Activated CD4-positive, alpha-beta T cell treated with anti-CD3 and anti-CD28 coated beads, Interleukin-2, amount 10 ng/mL, durations not matched to agents 7 days and 5 days (primary cell): ENCODE measurements at places on chromosomes 1 and 21.
A peak's percentile ranks its signal among the peaks of the same experiment; 100 is the strongest.

- no peak for DNase-seq
Observed at GRCh38 chr1:68198752-68199151, 33.6 kb downstream of the WLS start.

DNA sequence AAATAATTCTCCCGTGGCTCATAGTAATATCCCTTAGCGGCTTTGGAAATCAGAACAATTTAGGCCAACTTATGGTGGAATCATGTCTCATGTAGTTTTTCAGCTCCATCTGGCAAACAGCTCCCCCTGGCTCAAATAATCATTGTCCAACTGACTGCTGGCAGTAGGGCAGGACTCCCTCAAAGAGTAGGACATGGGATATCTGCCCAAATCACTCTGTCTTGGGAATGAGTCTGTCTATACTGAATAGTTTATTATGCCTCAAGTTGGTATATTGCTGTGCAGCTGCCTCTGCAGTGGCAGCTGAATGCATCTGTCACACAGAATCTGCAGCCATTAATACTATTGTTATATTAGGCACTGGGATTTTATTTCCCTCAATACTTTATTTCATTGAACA is 255.7 kb downstream of the COL11A1 start:
- DNase-seq = no peak

DNA sequence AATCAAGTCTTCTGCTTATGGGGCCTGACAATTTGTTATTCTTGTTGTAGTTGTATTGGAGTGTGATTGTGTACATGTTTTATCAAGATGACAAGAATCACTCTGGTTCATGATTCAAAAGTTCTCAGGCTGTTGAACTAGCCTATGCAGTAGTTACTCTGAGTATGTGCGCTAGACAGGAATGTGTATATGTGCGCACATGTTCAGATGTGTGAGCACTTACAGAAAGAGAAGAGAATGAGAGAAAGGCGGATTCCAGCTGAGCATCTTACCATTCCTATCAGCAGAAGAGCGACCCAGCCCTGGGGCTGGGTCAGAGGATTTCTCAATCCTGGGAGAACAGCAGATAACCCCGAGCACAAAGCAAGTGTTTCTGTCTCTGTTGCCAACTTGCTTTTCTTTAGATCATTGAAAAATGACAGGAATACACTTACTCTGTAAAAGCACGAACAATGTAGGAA is 110.8 kb upstream of the HOOK1 start:
- no peak for DNase-seq

- DNase-seq = peak; percentile 25
Observed at GRCh38 chr1:180231506-180231921, 1.4 kb downstream of the LHX4 start.
